EL (cell line): ENCODE measurements at places on chromosomes 7 and 10.

DNA sequence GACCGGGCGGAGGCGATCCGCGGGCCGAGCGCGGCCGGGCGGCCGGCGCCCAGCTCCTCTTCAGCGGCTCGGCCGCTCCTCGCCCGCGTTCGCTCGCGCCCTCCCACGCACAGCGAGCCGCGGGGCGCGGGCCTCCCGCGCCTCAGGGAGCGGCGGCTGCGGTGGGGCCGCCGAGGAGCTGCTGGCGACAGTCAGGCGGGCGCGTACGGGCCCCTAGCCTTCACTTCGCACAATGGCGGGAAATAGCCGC lies at the start of gene MCMBP:
MCMBP (minus strand) TSS at position 234 of the 250 bp plus-strand sequence. CDS start 259 bp downstream, outside the sequence.
- no peak for DNase-seq

DNA sequence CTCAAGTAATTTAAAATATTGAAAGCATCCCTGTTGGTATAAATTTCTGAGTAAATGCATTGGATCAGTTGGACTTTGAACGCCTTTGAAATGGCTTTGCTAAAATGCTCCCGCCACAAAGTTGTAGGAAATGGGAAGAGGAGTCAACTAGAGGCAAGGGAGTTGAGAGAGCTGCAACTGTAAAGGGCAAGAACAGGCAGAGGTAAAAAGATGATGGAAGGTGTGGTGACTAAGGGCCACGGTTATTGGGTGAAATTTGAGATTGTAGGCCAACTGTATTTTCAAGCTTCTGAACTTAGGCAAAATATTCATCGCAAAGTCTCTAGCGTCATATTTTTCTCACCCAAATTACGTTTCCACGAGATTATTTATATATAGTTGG lies 595 bp upstream of the SUMF2 start:
- no peak for DNase-seq

DNA sequence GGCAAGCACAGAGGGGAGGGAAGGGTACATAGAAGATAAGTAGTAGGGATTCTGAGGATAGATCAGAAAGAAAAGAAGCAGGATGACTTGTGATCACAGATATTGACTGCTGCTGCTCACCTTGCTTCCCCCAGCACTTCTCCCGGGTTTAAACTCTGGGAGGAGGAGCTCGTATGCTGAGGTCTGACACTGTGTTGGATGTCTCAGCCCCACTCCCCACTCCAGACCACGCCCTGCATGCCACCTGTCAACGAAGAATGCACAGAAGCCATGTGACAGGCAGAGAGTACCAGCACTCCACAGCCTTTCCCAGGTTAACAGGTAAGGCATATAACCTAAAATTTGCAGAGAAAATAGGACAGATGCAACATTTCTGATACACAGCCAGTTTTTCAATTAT lies 388.9 kb downstream of the TNS3 start:
- DNase-seq = no peak

- DNase-seq = no peak
Observed at GRCh38 chr10:124722798-124723783, 21.1 kb downstream of the FAM53B start.

- DNase-seq = peak; percentile 93
Observed at GRCh38 chr10:125037145-125037877, 95.4 kb downstream of the ZRANB1 start.

DNA sequence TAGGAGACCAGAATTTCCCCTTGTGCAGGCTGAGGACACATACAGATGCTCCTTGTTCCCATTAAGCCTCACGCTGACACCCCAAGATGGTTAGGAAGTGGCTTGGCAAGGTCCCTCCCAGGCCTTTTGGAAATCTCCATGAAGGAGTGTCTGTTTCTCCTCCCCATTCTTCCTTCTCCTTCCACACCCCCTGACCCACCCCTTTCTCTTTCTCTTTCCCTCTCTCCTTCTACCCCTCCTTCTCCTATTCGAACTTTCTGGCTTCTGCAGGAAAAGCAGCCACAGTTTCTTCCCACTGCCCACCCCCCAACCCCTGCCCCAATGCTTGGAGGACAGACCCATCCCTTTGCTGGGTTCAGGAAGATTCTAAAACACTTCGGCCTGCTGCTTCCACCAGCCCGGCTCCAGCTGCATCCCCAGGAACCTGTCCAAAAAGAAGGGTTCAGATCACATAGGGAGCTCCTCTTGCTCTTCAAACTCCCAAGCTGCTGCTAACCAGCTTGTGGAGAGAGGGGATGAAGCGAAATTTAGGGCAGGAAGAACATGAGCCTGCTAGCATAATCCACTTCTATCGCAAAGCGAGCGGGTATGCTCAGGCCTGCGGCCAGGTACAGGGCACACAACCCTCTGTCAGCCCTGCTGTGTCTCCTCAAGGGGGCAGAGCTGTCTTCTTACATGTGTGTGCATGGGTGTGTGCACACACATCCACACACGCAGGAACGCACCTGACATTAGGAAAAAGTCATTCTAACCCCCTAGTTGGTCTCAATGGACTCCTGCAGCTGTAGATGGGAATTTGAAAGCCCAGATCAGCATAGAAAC lies 80.4 kb downstream of the PPP1R3C start:
- DNase-seq = no peak

- DNase-seq = no peak
Observed at GRCh38 chr7:15707570-15707969, 21.1 kb upstream of the MEOX2 start.

DNA sequence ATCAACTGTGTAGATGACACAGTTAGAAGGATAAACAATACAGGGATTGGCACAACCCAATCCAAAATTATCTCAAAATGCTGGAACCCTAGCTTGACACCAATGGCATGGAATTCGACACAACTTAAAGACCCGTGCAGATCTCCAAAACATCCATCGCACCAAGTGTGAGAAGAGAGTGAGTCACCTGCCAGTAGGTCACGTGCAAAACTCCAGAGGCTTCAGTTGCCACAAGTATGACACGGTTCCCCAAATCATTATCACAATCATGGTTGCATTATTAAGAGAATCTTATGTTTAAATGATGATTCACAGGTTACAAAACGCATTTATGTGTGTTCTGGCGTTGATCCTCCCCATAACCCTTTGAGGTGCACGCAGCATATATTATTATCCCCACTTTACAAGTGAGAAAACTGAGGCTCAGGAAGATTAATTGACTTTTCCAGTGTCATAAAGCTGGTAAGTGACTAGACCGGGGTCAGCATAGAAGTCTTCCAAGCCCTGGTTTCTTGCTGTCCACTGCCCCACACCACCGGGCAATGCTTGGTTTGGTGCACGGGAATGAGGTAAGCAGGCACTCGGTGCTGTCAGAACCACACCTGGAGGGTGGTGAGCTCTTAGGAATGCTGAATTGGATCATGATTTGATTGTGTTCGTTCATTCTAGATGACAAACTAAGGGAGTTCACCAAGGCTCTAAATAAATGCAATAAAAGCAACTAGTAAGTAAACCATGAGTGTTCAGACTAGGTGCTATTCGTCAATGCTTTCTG lies 23.6 kb upstream of the STK17A start:
- no peak for DNase-seq

DNA sequence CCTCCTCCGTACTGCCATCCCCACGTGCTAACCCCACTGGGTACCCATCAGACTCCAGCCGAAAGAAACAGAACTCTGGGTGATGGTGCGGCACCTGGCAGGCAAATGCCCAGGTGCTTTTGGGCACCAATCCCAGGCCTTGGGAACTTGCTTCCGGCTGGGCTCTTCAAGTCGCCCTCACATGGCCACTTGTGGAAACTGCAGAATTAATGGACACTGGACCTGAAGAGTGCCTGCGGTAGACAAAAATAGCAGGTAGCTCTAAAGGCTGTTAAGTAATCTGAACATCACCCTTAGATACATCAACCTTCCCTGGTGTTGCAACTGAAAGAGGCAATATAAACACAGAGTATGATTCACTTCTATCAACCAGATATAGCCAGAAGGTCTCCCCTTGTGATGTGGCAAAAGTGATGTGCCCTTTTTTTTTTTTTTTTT lies 644.4 kb downstream of the GRM8 start:
- DNase-seq = peak; percentile 2
